ENCODE measurements at places on chromosomes 12 and 14.

- no peak for DNase-seq
Measured at GRCh38 chr14:36014236-36014635, 162.3 kb downstream of the PTCSC3 start.

- DNase-seq: no peak
Measured at GRCh38 chr12:97555547-97556187, 93.1 kb downstream of the RMST start.

GRCh38 chr14:24399999-24400718 is 1.4 kb downstream of the NYNRIN start:
- DNase-seq: no peak

- no peak for DNase-seq
Measured at GRCh38 chr14:96136371-96137005, 68.2 kb upstream of the BDKRB2 start.

DNA sequence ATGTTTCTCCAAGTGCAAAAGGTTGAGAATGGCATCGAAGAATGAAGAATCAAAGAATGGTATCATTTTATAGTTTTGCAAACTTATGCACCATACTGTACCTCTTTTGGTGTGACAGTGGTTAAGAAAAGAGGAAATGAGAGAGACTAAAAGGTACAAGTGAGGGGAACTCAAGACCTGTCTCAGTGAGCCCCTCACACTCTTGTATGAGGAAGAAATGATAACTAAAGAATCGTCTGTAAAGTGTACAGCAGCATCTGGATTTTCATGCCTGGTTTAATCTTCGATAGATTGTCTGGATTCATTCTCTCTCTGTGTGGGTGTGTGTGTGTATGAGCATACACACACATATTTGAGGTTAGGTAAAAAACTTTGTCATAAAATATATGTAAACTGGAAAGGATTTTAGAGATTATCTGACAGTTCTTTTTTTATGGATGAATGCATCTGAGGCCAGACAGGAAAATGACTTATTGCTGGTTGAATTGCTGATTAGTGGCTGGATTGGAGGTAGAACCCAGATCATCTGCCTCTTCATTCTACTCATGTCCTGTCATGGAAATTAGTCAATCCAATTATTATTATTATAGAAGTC is 16.0 kb upstream of the SLC38A2 start:
- DNase-seq: no peak

DNA sequence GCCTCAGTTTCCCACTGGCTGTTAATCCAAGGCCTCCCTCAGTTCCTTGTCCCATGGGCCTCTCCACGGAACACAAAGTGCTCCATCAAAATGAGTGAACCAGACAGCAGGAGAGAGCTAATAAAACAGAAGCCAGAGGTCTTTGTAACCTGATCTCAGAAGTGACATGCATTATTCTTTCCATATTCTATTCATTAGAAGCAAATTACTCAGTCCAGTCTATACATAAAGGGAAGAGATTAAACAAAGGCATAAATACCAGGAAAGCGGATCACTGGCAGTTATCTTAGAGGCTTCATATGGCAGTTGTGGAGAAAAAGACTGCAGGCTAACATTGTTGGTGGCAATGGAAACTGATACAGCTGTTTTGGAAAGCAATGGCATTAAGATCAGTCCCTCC is 170.6 kb upstream of the GARIN6 start:
- no peak for DNase-seq

- no peak for DNase-seq
Measured at GRCh38 chr12:25585662-25586061, 32.6 kb upstream of the LMNTD1 start.

- DNase-seq: no peak
Measured at GRCh38 chr14:53409969-53410368, 256.8 kb upstream of the DDHD1 start.

DNA sequence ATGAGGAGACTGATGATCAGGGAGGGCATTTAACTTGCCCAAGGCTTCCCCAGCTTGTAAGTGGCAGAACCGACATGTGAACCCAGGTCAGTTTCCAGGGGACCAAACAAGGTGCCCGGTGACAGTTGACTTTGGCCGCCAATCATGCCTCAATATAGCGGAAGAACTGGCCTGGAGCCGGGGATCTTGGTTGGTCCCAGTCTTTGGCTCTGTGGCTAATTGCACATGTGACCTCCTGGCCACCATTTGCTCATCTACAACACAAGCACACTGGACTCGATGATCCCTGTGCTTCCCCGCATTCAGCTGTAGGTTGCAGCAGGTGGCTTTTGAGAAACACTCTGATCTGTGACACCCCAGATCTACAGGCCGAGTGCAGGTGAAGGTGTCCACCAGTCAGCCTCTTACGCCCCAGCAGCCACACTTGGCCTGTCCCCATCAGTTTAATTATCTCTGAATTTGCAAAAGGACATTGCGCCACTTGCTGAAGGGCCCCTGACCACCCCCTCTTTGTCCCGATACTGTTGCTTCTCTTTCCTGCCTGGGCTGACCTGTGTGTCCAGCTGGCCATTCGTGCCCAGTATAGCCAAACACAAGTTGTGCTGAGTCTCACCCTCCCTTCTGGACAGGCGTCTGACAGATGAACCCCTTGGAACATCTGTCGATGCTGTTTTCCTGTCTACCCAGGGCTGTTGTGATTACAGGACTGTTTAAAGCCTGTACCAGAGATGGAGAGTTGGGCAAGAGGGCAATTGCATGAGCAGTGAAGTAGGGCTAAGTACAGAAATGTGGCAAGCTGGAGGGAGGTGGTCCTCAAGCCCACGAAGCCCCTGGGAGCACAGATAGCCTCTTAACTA is 14.1 kb downstream of the ACACB start:
- no peak for DNase-seq

DNA sequence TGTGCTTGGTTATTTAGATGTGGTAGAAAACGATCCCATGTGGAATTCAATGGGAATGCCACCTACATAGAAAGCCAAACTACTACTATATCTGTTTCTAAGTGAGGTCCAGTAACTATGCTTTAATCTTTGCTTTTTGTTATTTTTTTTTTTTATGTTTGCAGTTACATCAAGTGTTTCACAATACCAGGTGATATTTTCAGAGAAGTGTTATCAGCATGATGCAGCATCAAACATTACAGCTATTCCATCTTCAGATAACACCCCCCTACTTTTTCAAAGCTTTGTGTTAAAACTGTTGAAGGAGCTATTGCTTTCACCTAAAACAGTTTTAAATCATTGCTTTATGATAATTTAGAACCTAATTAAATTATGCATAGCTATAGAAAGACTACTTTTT is 163.8 kb upstream of the SLC16A7 start:
- DNase-seq: no peak

GRCh38 chr12:68978678-68979077 is 45.7 kb upstream of the CPM start:
- DNase-seq: no peak

DNA sequence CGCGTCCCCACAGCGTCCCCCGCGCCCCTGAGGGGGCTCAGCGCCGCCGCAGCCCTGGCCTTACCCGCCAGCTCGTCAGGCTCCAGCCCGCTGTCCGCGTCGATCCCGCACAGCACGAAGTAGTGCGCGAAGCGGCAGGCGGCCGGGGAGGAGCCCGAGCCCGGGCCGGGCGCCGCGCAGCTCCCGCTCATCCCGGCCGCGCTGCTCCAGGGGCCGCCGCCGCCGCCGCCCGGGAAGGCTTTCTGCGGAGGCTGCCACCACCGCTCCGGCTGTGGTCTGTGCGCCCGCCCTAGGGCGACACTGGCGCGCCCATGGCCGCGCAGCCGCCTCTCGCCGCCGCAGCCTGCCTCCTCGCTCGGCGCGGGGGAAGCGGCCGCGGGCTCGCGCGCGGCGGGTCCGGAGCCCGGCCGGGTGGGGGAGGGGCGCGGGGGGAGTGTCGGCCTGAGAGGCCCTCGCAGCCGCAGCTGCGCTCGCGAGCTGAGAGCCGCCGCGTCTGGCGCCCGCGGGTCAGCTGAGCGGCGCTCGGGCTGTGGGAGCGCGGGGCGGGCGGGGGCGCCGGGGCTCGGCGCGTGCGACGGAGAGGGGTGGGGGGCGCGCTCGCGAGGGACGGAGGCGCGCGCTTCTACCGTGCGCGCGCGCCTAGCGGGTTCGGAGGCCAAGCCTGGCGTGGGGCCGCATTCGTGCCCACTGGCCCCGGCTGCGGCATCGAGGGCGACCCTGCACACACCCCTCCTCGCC is at the start of gene DENND5B:
Gene DENND5B (minus strand): TSS at position 495 of the 738 bp plus-strand sequence. CDS start 304 bp downstream, at position 191.
- DNase-seq: no peak

DNA sequence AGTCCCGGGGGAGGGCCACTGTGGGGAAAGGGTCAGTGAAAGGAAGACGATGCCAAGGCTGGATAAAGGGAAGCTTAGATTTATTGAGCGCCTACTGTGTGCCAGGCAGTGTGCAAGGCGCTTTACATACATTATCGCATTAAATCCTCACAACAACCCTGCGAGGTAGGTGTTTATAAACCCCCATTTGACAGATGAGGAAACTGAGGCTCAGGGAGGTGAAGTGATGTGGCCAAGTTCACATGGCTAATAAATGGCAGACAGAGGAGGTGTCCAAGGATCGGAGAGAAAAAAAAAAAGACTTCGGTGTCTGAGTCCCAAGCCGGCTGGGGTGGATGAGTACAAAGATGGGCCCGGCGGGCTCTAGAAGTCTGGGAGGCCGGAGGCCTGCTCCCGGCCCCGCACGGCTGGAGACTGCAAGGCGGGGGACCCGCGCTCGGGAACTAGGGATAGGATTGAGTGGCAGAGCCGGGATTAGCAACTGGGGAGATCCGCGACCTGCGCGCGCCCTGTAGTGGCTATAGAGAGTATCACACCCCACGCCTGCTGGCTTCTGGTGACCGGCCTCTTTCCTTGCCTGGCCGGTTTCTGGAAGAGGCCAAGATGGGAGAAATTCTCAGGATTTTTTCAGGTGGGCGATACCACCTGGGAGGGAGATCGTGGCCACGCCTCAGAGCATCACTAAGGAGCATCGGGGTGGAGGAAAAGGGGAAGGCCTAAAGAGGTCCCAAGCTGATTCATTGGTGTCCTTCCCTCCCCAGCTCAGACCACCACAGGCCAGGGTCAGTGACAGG is 3.9 kb downstream of the DDN start:
- DNase-seq: no peak

GRCh38 chr12:25361511-25361910 is 110.8 kb upstream of the KRAS start:
- DNase-seq: no peak

GRCh38 chr14:104864267-104865080 is 594 bp upstream of the CEP170B start:
- peak; percentile 5 for DNase-seq

Data from stimulated activated CD4-positive, alpha-beta T cell treated with anti-CD3 and anti-CD28 coated beads, Interleukin-12 subunit alpha, Interleukin-12 subunit beta, amount 100 ng/mL, for 48 hours (primary cell).